ENCODE measurements at places on chromosomes 16 and 17.

DNA sequence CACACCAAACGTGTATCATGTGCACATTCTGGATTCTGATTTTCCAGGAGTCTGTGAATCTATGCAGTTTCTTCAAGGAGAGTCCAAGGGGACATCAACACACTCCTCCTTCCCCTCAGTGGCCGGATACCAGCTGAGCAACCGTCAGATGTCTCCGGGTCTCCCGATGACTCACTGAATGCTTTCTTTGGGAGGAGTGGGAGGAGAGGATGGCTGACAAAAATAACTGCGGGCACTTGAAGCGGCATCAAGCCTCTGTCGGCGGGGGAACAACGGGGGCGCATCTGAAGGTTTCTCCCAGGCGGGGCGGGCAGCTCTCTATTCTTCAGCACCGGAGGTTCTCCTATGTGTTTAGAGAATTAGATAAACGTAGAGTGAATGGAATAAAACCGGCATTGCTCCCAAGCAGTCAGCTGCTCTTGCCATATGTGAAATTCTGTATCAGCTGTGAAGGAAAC is 24.6 kb upstream of the LRRC75A start:
- DNase-seq = no peak

GRCh38 chr17:33475594-33475993 is 182.5 kb upstream of the ASIC2 start:
- no peak for DNase-seq

DNA sequence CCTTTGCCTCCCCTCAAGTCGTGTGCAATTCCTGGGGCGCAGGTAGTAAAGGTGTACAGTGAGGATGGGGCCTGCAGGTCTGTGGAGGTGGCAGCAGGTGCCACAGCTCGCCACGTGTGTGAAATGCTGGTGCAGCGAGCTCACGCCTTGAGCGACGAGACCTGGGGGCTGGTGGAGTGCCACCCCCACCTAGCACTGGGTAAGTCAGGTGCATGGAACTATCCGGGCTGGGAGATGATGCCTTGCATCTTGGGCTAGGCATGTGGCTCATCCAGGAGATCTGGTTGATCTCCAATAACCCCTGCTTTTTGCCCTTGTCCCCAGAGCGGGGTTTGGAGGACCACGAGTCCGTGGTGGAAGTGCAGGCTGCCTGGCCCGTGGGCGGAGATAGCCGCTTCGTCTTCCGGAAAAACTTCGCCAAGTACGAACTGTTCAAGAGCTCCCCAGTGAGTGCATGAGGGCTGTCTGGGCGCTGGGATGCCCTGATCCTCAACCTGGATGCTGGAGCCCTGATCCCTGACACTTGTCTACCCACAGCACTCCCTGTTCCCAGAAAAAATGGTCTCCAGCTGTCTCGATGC is 5.2 kb downstream of the GRB7 start:
- no peak for DNase-seq

DNA sequence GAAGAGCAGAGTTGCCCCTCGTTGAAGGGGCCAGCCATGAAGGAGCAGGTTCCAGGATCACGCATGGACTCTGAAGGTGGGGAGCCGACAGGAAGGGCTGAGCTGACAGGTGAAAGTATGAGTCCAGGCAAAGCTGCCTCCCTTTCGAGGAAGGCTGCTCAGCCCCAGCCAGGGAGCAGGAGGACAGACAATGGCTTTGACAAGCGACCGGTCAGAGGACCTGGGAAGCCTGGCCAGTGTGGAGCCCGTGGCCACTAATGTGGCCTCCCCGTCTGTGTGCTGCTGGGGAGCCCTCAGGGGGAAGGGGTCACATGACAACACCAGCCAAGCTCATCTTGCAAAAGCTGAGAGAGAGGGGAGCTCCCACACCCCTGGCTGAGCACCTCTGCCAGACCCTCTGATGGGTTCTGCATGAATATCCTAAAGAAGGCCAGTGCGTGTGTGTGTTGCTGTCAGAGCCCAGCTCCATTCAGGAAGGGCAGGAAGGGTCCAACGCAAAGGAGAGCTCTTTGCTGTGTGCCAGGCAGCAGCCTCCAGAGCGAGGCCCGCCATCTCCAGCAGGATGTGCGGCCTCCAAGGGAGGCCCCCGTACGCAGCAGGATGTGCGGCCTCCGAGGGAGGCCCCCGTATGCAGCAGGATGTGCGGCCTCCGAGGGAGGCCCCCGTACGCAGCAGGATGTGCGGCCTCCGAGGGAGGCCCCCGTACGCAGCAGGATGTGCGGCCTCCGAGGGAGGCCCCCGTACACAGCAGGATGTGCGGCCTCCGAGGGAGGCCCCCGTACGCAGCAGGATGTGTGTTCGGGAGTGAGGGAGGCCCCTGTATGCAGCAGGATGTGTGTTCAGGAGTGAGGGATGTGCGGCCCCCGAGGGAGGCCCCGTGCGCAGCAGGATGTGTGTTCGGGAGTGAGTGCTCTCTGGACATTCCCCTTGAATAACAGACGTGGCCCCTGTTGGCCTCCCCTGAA is 102.1 kb upstream of the CHMP6 start:
- DNase-seq = peak; percentile 20
